GM18507 (cell line): ENCODE measurements at places on chromosomes 2 and 18.

- no peak for DNase-seq
These were observed 70.2 kb upstream of the FSHR start for GRCh38 chr2:49224426-49225010.

DNA sequence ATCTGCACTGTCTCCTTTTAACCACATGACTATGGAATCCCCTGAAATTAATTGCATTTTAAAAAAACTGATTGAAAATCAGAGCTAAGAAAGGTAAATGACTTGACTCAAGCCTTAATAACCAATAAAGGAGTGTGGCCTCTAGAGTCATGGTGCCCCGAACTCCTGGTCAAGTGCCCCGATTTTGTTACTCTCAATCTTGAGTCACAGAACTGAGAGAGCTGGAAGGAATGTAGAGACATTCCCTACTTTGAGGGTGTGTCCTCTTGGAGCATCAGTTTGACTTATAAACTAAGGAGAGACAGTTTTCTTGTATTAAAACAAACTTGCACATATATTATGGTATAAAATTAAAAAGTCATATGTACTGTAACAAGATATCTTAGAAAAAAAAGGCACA lies 2.4 kb downstream of the WDR43 start:
- DNase-seq = no peak

GRCh38 chr2:207334624-207335371 lies 169.1 kb upstream of the KLF7 start:
- no peak for DNase-seq

GRCh38 chr2:159855557-159856061 lies 57.6 kb upstream of the CD302 start:
- no peak for DNase-seq

GRCh38 chr2:188519136-188519535 lies 227.5 kb downstream of the GULP1 start:
- no peak for DNase-seq

DNA sequence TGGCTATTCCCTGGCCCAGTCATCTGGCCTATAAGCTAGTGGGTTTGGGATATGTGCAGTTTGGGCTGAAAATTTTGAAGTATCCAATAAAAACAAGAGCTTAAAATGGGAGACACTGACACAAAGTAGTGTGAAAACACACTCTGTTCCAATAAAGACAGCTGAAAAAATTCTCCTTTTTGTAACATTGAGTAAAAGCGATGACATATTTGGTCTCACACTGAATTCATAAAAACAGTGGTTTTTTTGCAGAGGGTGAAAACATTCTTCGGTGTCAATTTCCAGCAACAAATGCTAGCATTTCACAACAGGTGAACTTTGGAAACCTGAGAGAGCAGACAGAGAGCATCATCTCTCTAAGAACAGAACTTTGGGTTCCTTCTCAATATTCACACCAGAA lies 142.2 kb downstream of the OSR1 start:
- DNase-seq = no peak

GRCh38 chr2:127663566-127664064 lies 11.7 kb downstream of the LIMS2 start:
- DNase-seq = no peak

DNA sequence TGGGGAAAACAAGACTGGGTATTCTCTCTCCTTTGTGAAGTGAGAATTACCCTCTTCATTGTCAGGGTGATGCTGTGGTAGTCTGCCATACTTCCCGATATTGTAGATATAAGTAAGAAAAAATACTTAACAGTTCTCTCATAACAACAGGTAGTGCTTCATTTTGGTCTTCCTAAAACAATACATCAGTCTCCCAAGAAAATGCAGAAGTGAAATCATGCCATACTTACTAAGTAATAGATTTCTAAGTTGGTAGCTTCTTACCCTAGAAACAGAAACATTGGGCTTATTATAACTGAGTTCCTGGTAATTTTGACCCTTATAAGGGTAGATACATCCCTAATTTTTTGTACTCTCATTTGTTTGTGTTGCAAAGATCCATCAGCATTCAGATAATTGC lies 460.7 kb upstream of the DCC start:
- DNase-seq = no peak

GRCh38 chr2:170365686-170366085 lies 187.7 kb downstream of the MYO3B start:
- no peak for DNase-seq

DNA sequence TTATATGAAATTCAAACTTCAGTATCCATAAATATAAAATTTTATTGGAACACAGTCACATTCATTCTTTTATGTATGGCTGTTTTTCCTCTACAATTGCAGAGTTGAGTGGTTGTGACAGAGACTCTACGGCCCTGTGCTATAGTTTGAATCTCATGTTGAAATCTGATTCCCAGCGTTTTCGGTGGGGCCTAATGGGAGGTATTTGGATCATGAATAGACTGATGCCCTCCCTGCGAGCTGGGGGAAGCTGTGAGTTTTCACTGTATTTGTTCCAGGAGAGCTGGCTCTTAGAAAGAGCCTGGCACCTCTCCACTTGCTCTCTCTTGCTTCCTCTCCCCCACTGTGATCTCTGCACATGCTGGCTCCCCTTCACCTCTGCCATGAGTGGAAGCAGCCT lies 1.7 kb downstream of the PFN4 start:
- no peak for DNase-seq

GRCh38 chr2:46984642-46985476 lies 69.3 kb upstream of the MCFD2 start:
- DNase-seq = peak; percentile 46

- no peak for DNase-seq
These were observed 48.1 kb downstream of the MYOM1 start for GRCh38 chr18:3171631-3172030.

DNA sequence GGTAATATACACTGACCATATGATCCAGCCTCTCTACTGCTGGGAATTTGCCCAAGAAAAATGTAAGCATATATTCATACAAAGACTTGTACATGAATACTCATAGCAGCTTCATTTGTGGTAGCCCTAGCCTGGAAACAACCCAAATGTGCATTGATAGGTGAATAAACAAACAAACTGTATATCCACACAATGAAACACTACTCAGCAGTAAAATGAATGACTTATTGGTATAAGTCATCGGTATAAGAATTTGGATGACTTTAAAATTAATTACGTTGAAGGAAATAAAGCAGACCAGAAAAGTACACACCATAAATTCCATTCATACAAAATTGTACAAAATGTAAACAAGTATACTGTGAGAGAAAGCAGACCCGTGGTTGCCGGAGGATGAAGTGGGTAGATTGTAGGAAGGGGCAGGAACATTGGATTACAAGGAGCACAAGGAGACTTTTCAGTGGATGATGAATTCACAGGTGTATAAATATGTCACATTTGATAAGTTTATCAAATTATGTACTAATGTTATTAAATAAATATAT lies 376.7 kb downstream of the TDRD15 start:
- no peak for DNase-seq

DNA sequence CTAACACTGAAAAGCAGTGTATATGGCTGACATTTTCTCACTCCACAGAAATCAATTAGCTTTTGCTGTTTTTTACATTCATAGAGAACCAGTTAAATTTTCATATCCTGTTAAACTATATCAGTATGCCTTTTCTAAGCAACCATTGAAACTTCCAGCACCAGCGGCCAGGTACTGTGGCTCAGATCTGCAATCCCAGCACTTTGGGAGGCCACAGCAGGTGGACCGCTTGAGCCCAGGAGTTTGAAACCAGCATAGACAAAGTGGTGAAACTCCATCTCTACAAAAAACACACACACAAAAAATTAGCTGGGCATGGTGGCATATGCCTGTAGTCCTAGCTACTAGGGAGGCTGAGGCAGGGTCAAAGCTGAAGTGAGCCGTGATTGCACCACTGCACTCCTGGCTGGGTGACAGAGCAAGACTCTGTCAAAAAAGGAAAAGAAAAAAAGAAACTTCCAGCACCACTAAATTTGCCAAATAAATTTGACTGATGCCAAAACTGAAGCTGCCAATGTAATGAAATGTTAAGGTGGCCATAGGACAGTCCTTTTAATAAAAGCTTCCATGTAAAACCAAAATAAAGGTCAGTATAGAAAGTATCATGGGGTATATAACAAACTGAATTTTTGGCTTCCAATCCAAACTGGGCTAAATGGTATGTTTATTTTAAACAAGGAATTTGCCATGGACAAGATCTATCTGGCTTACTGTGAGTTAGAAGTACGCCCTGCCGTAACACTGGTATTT lies 3.5 kb downstream of the SFT2D3 start:
- no peak for DNase-seq

GRCh38 chr2:208515099-208515498 lies 108.5 kb downstream of the PTH2R start:
- DNase-seq = no peak

- no peak for DNase-seq
These were observed 176.8 kb downstream of the RTP5 start for GRCh38 chr2:242046206-242046826.

- DNase-seq = no peak
These were observed 27.1 kb upstream of the ZNF516 start for GRCh38 chr18:76522122-76522503.

DNA sequence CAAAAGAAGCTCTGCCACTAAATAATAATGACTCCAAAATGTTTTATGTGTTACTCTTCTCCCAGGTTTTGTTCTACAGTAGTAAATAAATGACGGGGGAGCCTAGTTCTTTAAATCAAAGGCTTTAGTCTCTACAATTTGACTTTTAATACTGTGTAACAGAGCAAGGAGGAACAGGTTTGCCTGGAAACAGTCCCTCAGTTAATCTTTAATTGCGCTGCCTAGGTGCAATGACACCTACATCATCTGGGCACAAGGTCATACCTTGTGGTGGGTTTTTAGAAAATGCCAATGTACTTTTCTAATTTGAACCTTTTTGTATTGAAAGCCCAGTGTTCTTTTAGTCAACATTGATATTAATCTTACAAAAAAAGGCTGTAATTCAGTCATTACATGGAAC lies 287.3 kb upstream of the SETBP1 start:
- no peak for DNase-seq

- DNase-seq = no peak
These were observed 52.4 kb downstream of the LIMS1 start for GRCh38 chr2:108586631-108587030.

- DNase-seq = no peak
These were observed 84.0 kb downstream of the DDX1 start for GRCh38 chr2:15675456-15676195.

DNA sequence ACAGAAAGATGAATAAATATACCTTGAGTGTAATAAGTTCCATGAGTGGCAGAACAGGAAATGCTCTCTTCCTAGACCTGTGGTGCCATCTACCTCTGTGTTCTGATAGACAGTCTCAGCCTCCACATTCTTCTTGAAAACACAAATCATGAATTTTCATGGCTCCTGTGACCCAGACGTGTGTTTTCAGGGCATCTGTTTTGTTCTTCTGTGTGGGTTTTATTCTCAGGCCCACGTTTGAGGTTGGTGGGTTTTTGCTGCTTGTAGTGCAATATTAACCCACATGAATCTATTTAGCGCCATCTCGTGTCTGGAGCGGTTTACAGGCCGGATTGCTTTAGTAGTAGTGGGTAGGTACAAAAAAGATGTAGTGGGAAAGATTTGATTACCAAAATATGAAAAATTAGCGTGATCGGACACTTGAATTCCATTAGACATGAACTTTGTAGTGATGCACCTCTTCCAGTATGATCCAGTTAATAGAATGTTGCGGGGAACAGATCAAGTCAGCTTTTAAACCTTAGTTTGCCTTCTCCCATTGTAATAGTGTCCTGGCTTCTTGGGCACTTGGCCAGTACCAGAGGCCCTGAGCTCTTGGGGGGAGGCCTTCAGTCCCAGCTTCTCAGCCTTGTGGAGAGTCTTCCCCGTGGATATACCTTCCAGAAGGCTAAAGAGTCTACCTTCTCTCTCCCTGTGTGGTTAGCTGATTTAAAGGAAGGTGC lies 256.5 kb downstream of the TPGS2 start:
- DNase-seq = peak; percentile 15

GRCh38 chr18:48937869-48938750 lies 12.7 kb downstream of the SMAD7 start:
- DNase-seq = no peak

DNA sequence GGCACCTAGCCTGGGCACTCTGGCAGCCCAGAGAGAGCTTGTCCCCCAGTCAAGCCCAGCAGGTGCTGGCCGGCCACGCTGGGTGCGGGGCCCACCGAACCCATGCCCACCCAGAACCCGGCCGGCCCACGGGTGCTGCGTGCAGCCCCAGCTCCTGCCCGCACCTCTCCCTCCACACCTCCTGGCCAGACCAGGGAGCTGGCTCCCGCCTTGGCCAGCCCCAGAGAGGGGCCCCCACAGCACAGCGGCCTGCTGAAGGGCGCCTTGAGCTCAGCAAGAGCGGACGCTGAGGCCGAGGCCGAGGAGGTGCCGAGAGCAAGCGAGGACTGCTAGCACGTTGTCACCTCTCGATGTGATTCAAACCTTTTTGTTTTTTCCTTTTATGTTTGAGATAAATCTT lies 407.0 kb upstream of the KCNJ3 start:
- no peak for DNase-seq

DNA sequence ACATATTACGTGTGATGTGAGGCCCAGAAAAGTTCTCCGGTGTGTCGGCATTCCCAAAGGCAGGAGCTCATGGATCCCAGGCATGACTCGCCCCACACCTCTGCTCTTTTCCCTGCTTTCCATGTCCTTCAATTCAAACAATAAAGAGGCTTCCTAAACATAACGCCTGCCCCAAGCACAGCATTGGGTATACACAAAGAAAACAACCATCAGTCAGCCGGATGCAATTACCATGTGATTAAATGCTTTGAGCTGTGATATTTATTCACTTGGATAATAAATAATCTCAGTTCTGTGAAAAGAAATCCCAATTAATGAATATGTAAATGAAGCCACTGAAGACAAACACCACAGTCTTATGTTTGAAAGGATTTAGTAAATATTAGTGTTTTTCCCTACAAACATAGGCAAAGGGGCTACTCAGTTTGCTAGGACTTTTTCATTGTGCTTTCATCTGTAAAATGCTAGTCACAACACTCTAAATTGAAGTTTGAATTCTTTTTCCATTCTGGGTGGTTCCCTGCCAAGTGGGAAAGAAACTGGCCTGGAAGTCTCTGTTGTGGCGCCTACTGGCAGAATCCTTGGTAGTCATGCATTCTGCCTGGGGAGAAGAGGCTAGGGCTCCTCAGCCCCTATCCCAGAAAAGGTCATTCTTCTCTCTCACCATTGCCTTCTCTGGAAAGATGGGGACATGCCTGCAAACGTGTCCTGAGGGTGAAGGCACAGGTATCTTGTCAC lies 144.7 kb downstream of the COL6A3 start:
- no peak for DNase-seq

GRCh38 chr2:20164061-20164733 lies 60.7 kb downstream of the SDC1 start:
- DNase-seq = no peak

DNA sequence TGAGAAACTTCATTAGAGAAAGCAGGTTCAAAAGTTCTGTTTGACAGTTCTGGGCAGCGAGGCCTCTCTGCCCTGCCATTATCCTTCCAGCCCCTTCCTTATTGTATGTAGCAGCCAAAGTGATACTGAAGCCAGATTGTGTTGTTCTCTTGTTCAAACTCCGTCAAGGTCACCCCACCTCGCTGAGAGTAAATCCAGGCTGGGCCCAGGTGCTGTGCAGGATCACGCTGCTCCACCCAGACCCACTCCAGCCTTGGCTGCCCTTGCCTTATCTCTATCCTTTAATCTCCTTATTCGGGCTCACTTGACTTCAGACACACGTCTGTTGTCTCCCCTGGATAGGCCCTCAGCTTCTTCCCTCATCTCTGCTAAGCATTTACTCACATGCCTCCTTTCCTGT lies 196.1 kb downstream of the CPS1 start:
- no peak for DNase-seq

- DNase-seq = no peak
These were observed 84.5 kb downstream of the CELF4 start for GRCh38 chr18:37481072-37481471.

GRCh38 chr18:60113396-60113795 lies 213.6 kb downstream of the PMAIP1 start:
- no peak for DNase-seq
